DMS 273 treated with DMSO at 0.1 percent for 48 hours (cell line): ENCODE measurements at places on chromosomes 7 and 10.
A peak's percentile ranks its signal among the peaks of the same experiment; 100 is the strongest.

DNA sequence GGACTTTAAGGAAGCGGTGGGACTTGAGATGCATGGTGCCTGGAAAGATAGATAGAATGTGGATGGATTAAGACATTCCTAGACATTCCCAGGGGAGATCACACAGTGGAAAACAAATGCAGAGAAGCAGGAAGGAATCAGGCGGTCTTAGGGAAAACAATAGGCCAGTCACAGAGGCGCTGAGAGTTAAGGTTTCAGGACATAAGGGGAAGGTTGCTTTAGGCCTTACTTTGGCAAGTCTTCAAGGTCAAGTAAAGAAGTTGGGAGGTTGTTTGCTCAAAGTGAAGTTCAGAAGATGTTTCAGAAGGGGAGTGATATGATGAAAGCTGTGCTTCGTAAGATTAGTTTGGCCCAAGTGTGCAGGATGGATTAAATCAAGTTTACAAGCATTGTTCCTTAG, 109.4 kb downstream of the SUGCT start:
- DNase-seq = no peak

DNA sequence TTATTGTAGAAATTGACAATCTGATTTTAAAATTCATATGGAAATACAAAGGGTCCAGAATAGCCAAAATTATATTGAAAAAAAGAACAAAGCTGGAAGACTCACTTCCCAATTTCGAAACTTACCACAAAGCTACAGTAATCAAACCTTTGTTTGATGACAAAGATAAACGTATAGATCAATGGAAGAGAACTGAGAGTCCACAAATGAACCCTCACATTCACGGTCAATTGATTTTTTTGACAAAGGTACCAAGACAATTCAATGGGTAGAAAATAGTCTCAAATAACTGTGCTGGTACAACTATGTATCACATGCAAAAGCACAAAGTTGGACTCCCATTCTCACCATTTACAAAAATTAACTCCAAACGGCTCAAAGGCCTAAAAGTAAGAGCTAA, 8.7 kb downstream of the KPNA7 start:
- DNase-seq = no peak

- DNase-seq = no peak
Observed at GRCh38 chr10:125521721-125522680, 161.0 kb downstream of the TEX36 start.

GRCh38 chr7:133478591-133479135, 225.8 kb downstream of the EXOC4 start:
- DNase-seq = peak; percentile 64

- DNase-seq = no peak
Observed at GRCh38 chr10:110426294-110427181, 71.2 kb upstream of the DUSP5 start.

GRCh38 chr7:75642810-75643486, 95.8 kb downstream of the HIP1 start:
- peak; percentile 28 for DNase-seq
